Transverse colon (tissue), 4 donors: ENCODE measurements at places on chromosomes 1 and 21. TPM values are rescaled to one million over a fixed set of nuclear protein-coding genes. Genes with fewer than 3 reads are reported as not detected.

The LCE2A gene
- not detected for total RNA-seq

The PTAFR gene
- 5.2 TPM for total RNA-seq

The MAP3K21 gene
- total RNA-seq = 18.7 TPM

The BSND gene
- total RNA-seq = not detected

DNA sequence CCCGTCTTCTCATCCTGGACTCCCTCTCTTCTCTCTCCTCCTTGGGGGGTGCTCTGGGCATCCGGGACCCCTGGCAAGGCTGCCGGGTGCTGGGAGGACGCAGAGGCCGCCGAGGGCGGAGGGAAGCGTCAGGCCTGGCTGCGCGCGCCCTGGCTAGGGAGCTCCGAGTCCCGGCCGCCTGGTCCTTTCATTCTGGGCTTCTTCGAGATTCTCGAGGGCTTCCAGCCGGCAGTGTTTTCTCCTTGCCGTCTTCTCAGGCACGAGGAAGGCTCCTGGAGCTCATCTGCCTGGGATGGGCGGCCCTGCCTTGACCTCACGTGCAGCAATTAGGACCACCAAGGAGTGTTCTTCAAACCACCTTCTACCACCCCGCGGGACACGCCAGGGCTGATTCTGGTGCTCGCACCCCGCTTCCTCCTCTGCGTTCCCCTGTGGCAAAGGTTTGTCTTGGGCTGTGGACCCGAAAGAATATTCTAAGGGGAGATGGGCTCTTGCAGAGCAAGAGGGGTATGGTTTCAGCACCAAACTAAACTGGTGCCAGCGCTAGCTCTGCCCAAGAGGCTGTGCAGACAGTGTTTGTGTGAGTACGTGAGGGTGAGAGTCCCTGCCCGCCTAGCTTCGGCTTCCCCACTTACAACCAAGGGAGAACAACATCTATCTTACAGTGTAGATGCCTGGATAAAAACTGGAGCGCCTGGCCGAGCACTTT, 36.5 kb downstream of the PIK3CD start:
- H3K4me1 ChIP-seq = peaks cover 9% of the 10 kb centered on the region
- no peaks in the 10 kb centered on the region for H3K36me3 ChIP-seq
- peak overlapping the region; percentile 69 for H3K27ac ChIP-seq
- H3K27me3 ChIP-seq = peaks cover 48% of the 10 kb centered on the region
- DNase-seq = peak; percentile 19
- peak overlapping the region; percentile 33 for H3K4me3 ChIP-seq

DNA sequence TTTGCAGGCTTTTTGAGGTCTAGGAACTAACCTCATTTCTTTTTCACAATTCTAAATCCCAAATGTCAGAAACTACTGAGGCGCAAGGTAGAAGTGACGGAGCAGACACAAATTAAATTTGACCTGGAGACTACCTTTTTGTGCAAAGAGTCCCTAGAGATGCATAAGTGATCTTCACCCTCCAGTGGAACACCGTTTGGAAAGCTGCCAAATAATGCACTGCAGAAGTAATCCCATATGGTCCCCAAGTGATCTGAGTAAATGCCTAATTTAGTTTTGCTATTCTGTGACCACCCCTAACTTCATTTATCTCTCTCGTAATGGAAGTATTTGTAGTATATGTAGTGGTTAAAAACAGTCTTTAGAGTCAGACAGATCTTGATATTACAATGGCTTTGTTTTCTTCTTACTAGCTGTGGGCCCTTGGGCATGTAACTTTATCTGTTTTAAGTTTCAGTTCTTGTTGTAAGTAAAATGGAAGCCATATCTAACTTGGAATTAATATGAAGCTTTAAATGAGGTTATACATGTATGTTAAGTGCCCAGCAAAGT, 70.4 kb upstream of the IPO9 start:
- H3K4me1 ChIP-seq = peaks cover 32% of the 10 kb centered on the region
- H3K4me3 ChIP-seq = no peak overlapping the region
- no peaks in the 10 kb centered on the region for H3K36me3 ChIP-seq

DNA sequence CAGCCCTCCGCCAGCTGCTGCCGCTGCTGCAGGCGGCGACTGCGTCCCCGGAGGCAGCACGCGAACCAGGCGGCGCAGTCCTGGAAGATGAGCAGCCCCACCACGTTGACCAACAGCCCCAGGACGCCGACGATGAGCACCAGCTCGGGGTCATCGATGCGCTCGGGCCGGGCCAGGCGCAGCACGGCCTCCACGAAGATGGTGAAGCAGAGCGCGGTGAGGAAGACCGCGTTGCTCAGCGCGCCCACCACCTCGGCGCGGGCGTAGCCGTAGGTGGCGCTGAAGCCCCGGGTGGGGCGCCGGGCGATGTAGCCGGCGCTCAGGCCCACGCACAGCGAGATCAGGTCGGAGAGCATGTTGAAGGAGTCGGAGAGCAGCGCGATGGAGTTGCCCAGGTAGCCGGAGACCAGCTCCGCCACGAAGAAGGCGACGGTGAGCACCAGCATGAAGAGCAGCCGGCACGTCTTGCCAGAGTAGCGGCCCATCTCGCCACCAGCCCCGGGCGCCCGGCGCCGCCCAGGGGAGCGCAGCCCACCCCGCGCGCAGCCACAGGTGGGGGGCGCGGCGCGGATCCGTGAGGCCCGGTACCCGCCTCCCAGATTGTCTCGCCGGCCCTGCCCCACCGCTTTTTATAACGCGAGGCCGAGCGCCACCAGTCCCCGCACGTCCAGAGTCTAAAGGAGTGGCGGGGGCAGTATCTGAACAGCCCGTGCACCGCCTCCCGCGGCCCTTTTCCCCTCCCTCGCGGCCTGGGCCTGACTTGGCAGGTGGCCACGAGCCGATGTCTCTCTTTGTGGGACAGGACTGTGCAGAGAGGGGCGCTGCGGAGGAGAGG, at the start of gene SLC30A10:
Gene SLC30A10 (minus strand): TSS at position 602 of the 835 bp plus-strand sequence. CDS start 117 bp downstream, at position 485.
- H3K27me3 ChIP-seq = peaks cover 43% of the 10 kb centered on the region
- DNase-seq = peak; percentile 57
- H3K36me3 ChIP-seq = no peaks in the 10 kb centered on the region
- no peak within 1 kb of the TSS for H3K27ac ChIP-seq
- H3K4me3 ChIP-seq = peak within 1 kb of the TSS; percentile 20

DNA sequence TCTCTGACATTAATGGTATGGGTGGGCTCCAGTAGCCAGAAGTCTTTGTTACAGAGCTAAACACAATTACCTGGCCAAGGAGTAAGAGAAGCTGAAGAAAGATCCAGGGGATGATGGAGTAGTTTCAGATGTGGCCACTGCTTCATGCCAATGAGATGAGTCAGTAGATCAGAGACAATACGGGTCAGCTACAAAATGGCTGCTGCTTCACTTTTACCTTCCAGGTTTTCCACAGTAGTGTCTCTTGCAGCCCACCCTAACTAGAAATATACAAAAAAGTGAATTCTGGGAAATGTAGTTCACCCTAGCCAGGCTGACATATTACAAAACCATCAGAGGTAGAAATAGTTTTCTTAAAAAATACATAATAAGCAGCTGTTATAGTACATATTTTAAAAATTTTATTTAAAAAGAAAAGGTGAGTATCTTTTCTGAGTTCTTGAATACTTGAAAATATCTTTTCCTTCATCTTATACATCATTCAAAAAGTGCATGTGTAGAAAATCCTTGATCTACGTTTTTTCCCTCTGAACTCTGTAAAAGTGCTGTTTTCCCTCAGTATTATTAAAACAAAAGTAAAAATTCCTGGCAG, 36.1 kb downstream of the LRIF1 start:
- H3K27ac ChIP-seq = no peak overlapping the region
- no peaks in the 10 kb centered on the region for H3K36me3 ChIP-seq
- no peaks in the 10 kb centered on the region for H3K4me1 ChIP-seq

DNA sequence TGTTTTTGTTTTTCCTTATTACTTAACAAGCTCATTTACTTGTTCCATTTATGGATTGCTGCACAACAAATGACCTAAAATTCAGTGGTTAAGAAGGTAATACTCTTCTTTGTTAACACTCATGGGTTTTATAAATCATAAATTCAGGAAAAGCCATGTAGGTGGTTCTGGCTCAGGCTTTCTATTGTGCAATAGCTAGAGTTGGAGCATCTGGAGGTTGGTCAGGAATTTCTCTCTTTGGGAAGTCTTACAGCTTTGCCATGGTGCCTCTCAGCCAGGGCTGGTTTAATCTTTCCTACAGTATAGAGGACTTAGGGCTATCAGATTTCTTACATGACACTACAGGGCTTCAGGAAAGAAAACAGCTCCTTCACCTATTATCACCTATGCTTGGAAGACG, 1677.1 kb downstream of the KCNT2 start:
- no peaks in the 10 kb centered on the region for H3K36me3 ChIP-seq
- no peak for DNase-seq
- H3K27ac ChIP-seq = no peak overlapping the region
- no peaks in the 10 kb centered on the region for H3K27me3 ChIP-seq
- no peaks in the 10 kb centered on the region for H3K4me1 ChIP-seq

DNA sequence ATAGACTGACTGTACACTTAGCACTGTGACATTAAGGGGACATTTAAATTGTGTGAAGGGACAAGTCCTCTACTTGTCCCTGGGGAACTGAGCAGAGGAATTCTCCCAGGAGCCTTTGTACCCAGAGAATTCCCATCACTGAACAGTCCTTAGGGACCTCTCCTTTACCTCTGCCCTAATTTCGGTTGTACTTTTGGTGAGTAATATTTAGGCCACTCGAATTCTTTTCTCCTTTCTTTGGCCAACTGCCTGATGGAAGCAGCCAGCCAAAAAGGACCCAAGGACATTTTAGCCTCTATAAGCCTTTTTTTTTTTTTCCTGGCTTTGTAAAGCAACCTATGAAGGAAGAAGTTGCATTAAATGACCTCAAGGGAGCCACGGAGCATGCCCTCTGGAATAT, 71.5 kb downstream of the NR5A2 start:
- DNase-seq = no peak
- H3K27ac ChIP-seq = no peak overlapping the region
- H3K27me3 ChIP-seq = no peaks in the 10 kb centered on the region
- peaks cover 4% of the 10 kb centered on the region for H3K4me1 ChIP-seq

- no peak overlapping the region for H3K27ac ChIP-seq
- H3K4me1 ChIP-seq = no peaks in the 10 kb centered on the region
- no peak for DNase-seq
- H3K4me3 ChIP-seq = no peak overlapping the region
These were observed 1.1 kb downstream of the TNFRSF25 start for GRCh38 chr1:6464915-6465314.

DNA sequence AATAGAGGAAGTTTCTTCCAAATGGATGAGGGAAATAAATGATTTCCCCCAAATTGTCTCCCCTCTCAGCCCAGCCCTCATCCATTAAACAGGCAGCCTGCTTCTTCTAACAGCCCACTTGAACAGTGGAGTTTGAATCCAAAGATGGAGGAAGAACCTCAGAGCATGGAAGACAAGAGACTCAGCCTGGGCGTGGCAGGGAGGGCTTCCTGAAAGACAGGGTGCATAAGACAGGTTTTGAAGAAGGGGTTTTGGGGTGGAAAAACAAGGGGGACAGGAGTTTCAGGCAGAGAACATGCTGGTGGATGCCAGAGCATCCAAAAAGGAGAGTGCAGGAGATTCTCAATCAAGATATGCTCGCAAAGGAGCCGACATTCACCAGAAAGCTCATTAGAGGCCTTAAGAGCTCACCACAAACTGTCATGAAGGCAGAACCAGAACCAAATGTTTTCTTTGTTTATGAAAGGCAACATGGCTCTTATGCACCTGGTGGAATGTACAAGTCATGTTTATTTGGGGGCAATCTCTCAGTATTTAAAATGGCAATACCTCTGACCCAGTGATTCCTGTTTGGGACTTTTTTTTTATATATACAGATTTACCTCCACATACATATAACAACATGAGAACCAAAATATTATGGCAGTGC, 26.5 kb upstream of the TSPEAR start:
- no peaks in the 10 kb centered on the region for H3K27me3 ChIP-seq
- no peaks in the 10 kb centered on the region for H3K4me1 ChIP-seq
- H3K27ac ChIP-seq = no peak overlapping the region
- H3K4me3 ChIP-seq = no peak overlapping the region

DNA sequence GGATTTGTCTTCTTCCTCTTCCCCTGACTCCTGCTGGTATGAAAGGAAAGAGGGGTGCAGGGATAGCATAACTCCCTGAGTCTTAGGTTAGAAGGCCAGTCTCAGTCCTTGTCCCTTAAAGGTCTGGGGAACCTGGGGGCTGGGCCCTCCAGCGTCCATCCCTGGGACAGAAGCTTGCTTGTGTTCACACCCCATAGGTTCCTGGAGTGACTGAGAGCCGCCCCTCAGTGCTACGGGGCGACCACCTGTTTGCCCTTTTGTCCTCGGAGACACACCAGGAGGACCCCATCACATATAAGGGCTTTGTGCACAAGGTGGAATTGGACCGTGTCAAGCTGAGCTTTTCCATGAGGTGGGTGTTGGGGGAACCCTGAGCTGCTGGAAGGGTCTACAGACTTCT, 13.1 kb downstream of the RHOC start:
- H3K4me3 ChIP-seq = no peak overlapping the region
- peaks cover 7% of the 10 kb centered on the region for H3K4me1 ChIP-seq
- H3K27ac ChIP-seq = no peak overlapping the region
- peaks cover 35% of the 10 kb centered on the region for H3K36me3 ChIP-seq
- DNase-seq = no peak

DNA sequence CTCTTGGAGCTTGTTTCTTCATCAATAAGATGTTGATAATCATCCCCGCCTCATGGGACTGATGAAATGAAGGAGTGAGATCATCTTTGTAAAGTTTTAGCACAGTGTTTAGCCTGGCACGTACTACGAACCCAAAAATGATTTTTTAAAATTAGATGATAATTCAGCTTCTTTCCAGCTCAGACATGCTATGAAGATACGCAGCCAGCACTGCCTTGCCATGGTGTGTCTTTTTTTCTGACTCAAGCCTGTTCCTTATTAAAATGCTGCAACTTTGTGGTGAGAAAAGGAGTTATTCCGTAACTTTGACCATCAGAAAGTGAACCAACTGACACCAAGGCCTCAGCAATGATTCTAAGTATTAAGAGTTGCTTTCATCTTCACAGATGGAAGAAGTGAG, 269.0 kb downstream of the LTN1 start:
- H3K4me3 ChIP-seq = no peak overlapping the region
- no peak overlapping the region for H3K27ac ChIP-seq
- no peak for DNase-seq
- no peaks in the 10 kb centered on the region for H3K27me3 ChIP-seq

- no peaks in the 10 kb centered on the region for H3K36me3 ChIP-seq
- no peak overlapping the region for H3K4me3 ChIP-seq
- H3K27me3 ChIP-seq = no peaks in the 10 kb centered on the region
- no peak for DNase-seq
These were observed 127.5 kb downstream of the UCK2 start for GRCh38 chr1:165954940-165955339.
